A549 treated with AZD2906 at 1 μM for 4 hours (cell line): ENCODE measurements at places on chromosomes 2 and 18. TPM values are rescaled to one million over a fixed set of nuclear protein-coding genes. Genes with fewer than 3 reads are reported as not detected.

Gene UGT1A3
- total RNA-seq = 0.05 to 0.09 TPM (median 0.07 TPM) in 4 of 5 replicates, not detected in the other

Gene SP5
- total RNA-seq = 0.02 to 0.23 TPM (median 0.07 TPM) in 3 of 5 replicates, not detected in the others

Gene CNGA3
- total RNA-seq = 0.02 to 0.11 TPM (median 0.03 TPM) in 4 of 5 replicates, not detected in the other

Gene STPG4
- total RNA-seq = 0.03 to 0.07 TPM in 2 of 5 replicates, not detected in the others

Gene GALNT5
- total RNA-seq = 1.6 to 2.3 TPM (median 1.8 TPM) in 5 replicates
